Colonic mucosa (tissue), 4 donors: ENCODE measurements at places on chromosomes 5 and 9.

DNA sequence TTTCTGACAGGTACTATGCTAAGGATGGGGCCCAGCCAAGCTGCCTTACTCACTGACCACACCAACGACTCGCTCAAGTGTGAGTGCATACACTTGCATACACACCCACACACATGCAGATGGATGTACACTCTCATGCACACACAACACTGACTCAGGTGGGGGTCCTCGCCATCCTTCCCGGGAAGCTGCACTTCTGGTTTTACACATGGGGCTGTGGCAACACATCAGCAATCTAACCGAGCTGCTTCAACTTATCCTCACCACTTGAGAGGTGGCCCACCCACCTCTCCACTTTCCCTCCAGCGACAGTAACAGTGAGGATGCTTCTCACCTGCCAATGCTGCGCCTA, 67.2 kb upstream of the SLC25A51 start:
- DNase-seq = no peak

DNA sequence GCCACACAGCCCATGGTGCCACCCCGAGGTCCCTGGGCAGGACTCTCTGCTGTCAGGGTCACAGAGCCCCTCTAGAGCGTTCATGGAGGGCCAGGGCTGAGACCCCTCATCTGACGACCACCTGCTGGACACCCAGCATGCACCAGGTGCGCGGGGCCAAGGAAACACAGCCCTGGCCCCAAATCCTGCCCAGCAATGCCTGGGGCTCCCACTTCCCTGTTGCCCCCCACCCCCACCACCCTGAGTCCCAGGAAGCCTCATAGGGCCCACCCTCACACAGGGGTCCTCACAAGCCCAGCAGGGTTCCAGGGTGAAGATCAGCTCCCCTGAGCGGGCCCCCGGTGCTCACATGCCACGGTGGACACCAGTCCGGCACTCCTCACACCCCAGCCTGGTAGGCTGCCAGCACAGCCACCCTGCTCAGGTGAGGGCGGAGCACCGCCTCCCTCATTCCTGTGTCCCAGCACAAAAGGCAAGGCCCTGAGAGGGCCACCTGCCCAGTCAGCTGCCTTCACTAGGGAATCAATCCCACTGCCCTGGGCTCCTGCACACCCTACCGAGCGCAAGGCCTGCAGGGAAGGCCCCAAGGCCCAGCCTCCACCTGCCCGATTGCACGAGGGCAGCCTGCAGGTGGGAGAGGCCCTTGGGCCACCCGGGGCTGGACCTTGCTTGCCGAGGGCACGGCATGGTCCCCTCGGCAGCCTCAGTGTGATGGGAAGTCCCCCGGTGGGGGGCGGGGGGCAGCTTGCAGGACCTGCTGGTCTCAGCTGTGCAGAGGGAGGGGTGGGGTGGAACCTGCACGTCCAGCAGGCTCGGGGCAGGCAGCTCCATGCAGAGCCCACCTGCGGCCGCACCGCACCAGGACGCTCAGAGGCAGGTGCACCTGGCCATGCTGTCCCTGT, 56.4 kb upstream of the UBAC1 start:
- DNase-seq = no peak

- peak; percentile 23 for DNase-seq
Observed at GRCh38 chr5:36152324-36153297, 700 bp downstream of the SKP2 start.

DNA sequence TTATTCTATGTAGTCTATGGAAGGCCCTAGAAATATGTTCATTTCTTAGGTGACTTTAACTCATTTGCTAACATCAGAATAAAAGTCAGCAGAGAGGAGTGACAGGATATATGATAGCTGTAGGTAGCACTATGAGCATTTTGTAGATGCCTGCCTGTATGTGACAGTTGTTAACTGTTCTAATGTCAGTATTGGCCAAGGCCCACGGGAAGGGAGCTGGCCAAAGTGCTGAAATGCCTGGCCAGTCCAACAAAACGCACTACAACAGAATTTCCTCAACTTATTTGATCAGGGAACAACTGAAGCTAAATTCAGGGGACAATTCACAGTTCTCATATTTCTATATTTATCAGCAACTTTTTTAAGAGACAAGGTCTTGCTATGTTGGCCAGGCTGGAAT, 20.8 kb downstream of the SV2C start:
- DNase-seq = peak; percentile 56

GRCh38 chr5:32612134-32612888, 27.0 kb downstream of the SUB1 start:
- peak; percentile 24 for DNase-seq

DNA sequence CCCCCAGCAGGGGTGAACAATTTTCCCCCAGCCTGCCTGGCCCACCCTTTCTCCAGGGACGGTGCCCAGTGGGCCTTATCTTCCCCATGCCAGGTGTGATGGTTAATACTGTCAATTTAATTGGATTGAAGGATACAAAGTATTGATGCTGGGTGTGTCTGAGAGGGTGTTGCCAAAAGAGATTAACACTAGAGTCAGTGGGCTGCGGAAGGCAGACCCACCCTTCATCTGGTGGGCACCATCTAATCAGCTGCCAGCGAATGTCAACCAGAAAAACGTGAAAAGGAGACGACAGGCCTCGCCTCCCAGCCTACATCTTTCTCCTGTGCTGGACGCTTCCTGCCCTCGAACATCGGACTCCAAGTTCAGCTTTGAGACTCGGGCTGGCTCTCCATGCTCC, 5.6 kb upstream of the FUT7 start:
- DNase-seq = no peak

DNA sequence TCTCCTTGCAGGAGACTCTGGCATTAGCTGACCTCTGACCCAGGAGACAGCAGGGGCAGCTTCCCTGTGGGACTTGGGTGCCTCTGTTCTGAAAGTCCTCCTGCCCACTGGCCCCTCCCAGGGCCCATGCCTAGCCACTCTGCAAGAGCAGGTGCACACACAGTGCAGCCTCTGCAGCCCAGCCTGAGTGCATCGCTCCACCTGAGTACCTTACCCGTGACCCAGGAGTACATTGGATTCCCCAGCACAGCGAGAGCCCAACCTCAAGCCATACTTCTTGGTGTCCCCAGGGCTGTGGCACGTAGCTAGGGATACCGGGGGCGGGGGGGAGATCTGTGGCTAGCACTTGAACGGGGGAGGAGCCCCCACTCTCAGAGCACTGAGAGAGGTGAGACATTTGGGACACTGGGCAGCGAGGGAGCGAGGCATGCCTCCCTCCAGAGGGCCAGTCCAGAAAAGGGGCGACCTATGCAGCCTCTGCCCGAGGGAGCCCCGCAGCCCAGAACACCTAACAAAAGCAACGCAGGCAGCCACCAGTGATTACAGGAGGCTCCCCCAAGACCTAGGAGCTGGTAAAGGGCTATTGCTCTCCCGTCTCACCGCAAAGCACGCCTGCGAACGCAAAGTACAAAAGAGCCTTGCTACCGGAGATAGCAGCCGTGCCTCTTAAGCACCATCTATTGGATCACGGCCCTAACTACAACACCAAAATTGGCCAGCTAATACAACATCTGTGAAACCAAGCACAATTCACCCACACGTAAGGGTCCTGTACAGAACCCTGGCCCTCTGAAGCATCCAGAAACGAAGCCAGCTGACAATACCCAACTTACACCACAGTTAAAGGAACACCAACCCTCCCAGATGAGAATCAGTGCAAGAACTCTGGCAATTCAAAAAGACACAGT, 826 bp upstream of the PRDM9 start:
- DNase-seq = no peak

GRCh38 chr9:105531530-105531929, 26.4 kb upstream of the FKTN start:
- DNase-seq = no peak

GRCh38 chr9:16105168-16106020, 552.6 kb downstream of the CCDC171 start:
- DNase-seq = no peak

- DNase-seq = no peak
Observed at GRCh38 chr9:91163773-91164471, 197.8 kb downstream of the AUH start.

GRCh38 chr5:1796371-1797102, 3.1 kb downstream of the MRPL36 start:
- DNase-seq = no peak
